Femur (tissue), 1 donor: ENCODE measurements at places on chromosomes 3 and 15.

DNA sequence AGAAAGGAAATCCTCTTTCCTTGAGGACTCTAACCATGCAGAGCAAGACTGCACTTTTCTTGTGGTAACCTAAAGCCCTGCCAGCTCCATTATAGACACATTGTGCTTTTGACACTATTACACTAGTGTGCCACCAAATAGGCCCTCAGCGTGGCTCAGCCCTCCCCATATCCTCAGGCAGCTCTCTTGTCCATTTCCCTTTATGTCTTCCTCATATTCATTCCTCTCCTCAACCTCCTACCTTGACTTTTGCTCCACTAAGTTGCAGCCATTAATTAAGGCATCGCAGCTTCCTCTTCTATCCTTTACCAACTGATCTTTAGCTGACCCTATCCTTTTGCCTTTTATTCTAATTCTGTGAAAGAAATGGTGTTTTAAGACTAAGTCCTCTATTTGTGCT lies 3.7 kb downstream of the ATG7 start:
- no peak for DNase-seq

DNA sequence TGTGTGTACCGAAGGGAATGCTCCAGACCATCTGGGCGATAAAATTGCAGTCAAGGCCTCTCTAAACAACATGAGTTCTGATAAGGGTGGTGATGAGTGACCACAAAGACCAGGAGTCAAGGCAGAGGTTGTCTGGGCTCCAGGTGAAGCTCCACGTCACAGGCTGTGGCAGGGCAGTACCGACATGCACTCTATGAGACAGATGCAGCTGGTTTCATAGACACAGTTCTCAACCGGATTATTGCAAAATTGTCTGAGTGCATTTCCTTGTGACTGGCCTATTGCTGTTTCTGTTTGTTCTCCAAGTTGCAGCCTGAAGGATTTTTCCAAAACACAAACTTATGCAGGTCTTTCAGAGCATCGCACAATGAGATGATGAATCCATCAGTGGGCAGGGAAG lies 157.5 kb upstream of the HES1 start:
- no peak for DNase-seq

DNA sequence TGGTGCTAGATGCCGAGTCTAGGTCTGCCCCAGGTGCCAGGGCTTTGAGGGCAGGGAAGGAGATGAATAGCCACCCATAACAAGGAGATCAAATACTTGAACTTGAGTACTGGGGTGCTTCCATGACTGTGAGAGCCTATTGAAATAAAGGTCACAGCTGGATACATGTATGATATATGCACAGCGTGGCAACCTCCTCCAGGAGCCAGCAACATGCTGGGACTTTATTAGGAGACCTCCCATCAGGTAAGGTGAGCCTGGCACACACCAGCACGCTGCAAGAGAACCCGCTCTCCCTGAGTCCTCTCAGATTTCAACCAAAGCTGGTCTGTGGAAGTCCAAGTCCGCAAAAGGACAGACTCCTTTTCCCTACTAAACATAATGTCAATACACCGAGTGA lies 10.5 kb upstream of the HES1 start:
- no peak for DNase-seq

DNA sequence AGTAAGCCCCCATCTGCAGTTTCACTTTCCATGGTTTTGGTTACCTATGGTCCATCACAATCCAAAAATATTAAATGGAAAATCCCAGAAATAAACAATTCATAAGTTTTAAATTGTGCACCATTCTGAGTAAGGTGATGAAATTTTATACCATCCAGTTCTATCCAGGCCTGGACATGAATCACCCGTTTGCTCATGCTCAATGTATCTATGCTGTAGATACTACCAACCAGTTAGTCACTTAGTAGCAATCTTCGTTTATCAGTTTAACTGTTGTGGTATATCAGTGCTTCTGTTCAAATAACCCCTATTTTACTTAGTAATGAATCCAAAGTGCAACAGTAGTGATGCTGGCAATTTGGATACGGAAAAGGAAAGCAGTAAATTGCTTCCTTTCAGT lies 381.9 kb upstream of the AGTR1 start:
- DNase-seq = no peak

DNA sequence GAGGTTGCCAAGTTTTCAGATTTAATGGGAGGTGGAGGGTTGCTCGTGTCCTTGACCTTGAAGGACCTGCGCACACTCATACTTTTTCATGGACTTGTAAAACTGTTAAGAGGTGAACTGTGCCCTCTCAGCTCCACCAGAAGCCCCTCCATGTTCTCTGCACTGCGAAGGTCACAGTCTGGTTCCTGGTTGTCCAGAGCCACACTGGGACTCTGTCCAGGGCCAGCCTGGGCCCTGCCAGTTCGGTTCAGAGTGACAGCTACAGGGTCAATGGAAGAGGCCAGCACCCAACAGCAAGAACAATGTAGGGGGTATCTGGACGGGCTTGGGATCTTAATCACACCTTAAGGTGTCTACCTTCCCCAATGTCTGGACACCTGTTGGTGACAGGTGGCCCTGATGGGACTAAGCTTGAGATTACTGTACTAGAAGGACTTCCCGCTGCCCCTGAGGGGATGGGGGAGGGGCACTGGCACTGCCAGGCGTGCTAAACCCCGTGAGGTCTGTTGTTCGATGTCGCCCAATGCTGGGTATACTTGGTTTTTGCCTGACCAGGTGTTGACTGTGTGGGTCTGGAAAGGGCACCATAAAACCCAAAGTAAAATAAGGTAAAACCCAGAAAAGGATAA lies 34.7 kb downstream of the GRK7 start:
- DNase-seq = peak; percentile 24

- DNase-seq = peak; percentile 37
These were observed 48.1 kb downstream of the APBA2 start for GRCh38 chr15:28933710-28934445.

DNA sequence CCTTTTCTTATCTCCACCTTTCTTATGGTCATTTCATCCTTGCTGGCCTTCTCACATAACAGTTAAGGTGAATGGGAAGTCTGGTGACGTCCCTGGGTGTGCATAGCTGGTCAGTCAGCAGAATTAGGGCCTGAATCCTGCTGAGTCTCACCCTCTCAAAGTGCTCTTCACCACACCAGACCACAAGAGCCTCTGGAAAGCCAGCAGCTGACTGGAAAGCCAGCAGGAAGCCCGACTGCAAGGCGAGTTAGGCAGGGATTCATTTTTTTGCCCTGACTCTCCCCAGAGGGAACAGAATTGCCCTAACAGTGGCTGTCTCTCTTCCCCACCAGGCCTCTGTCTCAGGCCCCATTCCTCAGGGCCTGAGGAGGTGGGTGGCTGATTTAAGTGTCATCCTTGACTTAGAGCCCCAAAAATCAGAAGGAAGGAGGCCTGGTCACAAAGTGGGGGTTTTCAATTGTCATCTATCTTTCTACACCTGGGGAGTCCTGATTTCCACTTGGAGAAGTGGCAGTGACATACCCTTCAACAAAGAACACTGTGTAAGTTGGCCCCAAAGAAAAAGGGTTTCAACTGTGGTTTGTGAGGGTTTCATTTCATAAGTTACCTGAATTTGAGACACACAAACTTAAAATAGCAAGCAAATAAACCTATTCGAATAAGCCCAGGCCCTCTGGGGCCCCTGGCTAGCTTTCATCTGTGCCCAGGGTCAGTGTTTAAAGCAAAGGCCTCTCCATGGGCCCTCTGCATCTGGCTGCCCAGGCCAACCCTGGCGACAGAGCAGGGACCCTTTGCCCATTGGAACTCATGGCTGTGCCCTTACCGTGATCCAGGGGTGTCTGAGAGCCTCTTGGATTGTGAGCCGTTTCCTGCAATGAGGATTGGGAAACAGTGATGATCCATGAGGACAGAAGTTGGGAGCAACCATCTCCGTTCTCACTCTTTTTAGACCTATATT lies 90.5 kb upstream of the HERC1 start:
- no peak for DNase-seq

DNA sequence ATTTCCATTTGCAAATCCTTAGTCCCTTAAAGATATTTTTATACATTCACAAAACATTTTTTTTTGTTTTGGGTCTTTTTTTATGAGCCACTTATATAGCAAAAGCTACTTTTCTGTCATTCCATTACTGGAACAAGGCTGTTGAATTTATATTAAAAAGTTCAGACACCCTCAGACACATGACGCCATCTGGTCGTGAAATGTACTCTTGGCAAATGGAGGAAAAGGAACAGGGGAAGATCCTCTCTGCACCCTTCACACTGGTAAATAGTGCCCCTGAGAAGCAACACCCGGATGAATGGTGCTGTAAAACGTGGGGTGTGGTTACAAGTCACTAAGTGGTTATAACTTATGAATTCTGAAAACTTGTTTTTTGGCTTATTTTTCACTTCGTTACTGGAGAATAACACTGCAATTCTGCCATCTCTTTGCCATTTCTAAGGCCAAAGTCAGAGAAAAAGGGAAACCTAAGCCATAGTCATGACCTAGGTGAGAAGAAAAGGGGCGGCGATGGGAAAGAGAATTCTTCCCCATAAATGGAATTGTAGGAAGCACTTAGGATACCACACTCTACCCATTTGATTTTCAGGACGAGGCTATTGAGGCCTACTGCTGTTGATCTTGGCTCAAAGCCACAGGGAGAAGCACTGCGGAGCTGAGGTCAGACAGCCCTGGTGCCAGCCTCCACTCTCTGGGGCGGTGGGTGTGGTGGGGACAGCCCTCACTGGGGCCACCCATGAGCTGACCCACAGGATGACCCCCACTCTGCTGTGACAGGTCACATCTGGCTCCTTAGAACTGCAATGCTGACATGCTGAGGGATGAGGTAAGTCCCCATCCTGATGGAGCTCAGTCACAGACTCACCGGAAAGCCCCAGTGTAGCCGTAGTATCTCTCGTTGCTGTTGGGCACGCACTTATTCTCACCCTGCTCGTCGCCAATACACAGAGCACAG lies 21.9 kb downstream of the LTF start:
- DNase-seq = no peak

- peak; percentile 23 for DNase-seq
These were observed 16.3 kb downstream of the ITGA11 start for GRCh38 chr15:68415501-68416157.

- DNase-seq = no peak
These were observed 8.6 kb downstream of the GABRR3 start for GRCh38 chr3:98026425-98027084.

- DNase-seq = no peak
These were observed 659.0 kb downstream of the NTRK3 start for GRCh38 chr15:87597346-87598052.

DNA sequence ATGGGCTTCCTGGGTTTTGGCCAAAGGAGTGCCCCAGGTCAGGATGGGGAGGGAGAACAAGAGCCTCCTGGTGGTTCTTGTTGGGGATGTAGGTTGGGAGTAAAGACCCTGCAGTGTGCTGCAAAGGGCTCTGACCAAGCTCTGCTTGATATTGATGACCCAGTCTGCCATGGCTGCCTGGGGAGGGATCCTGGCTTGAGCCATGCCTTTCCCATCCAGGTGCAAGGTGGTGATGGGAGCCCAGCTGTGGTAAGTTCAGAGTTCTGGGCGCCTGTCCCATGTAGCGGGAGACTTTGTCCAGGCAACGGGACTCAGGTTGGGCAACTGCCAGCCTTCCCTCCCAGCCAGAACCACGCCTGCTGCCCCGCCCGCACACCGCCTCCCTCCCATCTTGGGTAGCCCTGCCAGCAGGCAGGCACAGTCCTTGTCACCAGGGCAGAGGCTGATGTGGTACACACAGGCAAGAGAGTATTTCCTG lies 2.6 kb downstream of the GNAI2 start:
- DNase-seq = peak; percentile 75

DNA sequence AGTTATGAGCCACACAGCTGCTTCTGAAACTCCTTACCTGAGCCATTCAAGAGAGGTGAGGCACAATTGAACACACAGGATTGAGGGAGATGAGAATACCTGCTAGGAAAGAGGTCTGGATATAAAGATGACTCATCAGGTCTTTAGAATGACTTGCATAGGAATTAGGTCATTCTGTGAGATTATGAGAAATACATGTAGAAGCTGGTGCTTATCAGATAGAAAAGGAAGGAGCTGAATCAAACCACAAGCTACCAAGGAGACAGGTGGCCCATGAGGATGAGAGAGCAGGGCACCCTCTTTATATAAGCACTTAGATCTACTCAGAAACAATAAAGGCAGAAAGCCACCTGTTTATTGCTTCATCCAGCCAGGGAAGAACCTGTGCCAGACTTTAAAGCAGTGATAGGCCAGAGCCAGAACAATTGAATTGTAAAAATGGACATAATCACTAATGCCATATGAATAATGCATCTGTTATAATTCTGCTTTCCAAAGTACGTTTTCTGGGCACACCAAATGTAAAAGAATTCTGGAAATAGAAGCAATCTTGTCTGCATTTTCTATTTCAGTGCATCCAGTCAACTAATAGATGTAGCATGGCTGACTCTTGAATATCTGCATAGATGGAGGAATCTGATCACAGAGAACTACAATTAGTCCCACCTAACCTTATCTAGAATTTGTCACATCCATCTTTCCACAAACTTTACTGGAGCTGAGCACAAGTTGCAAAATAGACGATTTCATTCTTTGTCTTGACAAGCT lies 74.9 kb downstream of the PIK3R4 start:
- DNase-seq = no peak

- no peak for DNase-seq
These were observed 39.4 kb upstream of the FRMD4B start for GRCh38 chr3:69425249-69425648.

GRCh38 chr15:88878720-88879184 lies 16.6 kb downstream of the HAPLN3 start:
- DNase-seq = peak; percentile 65

- DNase-seq = no peak
These were observed 8.9 kb upstream of the MYLK start for GRCh38 chr3:123893012-123893411.

- DNase-seq = no peak
These were observed 81.6 kb upstream of the ROBO2 start for GRCh38 chr3:76958274-76958673.

- DNase-seq = no peak
These were observed 9.9 kb downstream of the LOXL1 start for GRCh38 chr15:73936181-73936580.

DNA sequence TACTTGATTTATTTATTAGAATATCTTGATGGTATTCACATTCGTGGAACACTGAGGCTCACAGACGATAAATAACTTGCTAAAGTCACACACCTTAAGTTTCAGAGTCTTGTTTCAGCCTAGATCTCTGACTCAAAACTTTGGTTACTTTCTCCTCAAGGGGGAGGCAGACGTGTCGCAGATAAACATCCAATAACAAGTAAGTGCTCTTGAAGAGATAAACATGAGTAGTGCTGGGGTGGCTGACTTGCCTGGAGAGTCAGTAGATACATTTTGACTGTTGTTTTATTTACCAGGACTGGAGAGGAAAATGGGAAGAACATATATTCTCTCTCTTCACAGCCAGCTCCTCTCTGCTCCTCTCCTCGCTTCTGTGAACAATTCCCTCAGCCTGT lies 31.3 kb downstream of the FBXO45 start:
- no peak for DNase-seq

DNA sequence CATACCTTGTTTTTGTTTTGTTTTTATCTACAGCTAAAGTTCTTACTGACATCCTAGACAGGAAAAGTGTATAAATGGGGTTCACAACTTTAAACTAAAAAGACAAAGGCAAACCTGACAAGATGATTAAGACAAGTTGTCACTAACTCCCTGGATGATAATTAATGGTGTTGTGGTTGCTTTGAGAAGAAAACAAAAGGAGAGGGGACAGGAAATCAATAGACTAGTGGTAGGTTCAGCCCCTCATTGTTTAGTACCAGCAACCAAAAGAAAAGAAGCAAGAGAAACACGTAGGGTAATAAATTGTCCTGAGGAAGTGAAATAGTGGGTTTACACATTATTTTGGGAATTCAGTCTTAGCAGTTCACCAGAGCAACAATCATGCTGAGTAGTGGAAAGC lies 78.8 kb downstream of the BFSP2 start:
- no peak for DNase-seq

- DNase-seq = no peak
These were observed 23.3 kb downstream of the SEMA7A start for GRCh38 chr15:74410502-74410901.

- no peak for DNase-seq
These were observed 225.1 kb downstream of the DPH6 start for GRCh38 chr15:35320911-35321310.
